ENCODE measurements at places on chromosomes 1 and 21. TPM values are rescaled to one million over a fixed set of nuclear protein-coding genes. Genes with fewer than 3 reads are reported as not detected.

GBP7 gene
- 0.07 TPM for total RNA-seq

IVL gene
- 1.0 TPM for total RNA-seq

SPRR4 gene
- total RNA-seq = not detected

CAMK2N1 gene
- total RNA-seq = 51.2 TPM

TRAF3IP3 gene
- not detected for total RNA-seq

C1orf94 gene
- total RNA-seq = not detected

KRTAP12-1 gene
- total RNA-seq = 0.62 TPM

SHE gene
- total RNA-seq = not detected

KIAA1614 gene
- total RNA-seq = not detected

LRRC71 gene
- 0.11 TPM for total RNA-seq

HSD3B1 gene
- total RNA-seq = not detected

THEM5 gene
- not detected for total RNA-seq

CNIH3 gene
- 7.4 TPM for total RNA-seq

RPE65 gene
- not detected for total RNA-seq

ANXA9 gene
- total RNA-seq = 0.18 TPM

NEGR1 gene
- 1.7 TPM for total RNA-seq

MARK1 gene
- total RNA-seq = 0.40 TPM

WNT9A gene
- 36.6 TPM for total RNA-seq

ELOVL1 gene
- total RNA-seq = 128 TPM

S100A7A gene
- not detected for total RNA-seq
